ENCODE measurements at places on chromosomes 4 and X.

DNA sequence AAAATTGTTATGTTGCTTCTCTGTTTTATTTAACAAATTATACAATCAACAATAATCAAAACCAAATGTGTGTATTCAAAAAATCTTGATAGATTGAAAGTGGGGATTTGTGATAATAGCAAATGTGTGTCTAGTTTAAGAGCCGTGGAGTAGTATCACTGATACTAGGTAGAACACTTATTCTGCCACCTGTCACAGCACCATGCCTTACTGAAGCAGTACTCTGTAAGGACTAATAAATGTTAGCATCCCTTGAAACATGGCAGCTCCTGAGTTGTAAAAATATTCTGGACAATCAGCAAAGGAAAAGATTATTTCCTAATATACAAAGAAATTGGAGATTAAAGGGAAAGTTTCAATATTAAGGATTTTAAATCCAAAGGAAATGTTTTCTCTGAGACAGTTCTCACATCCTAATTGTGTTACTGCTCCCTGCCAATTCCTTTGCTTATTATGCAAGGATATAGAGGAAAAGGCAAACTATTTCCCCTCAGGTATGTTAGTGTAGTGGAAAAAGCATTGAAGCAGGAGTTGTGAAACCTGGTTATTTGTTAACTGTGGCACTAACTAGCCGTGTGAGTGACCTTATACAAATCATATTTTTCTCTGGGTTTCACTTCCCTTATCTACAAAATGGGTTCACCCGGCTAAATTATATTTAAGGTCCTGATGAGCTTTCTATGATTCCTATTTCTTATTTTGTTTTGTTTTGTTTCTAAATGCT lies 303.1 kb downstream of the ARHGAP24 start:
- DNase-seq, result peak; percentile 62

- no peak for DNase-seq
These were observed 847.8 kb downstream of the RAPGEF2 start for GRCh38 chr4:159950707-159951106.

DNA sequence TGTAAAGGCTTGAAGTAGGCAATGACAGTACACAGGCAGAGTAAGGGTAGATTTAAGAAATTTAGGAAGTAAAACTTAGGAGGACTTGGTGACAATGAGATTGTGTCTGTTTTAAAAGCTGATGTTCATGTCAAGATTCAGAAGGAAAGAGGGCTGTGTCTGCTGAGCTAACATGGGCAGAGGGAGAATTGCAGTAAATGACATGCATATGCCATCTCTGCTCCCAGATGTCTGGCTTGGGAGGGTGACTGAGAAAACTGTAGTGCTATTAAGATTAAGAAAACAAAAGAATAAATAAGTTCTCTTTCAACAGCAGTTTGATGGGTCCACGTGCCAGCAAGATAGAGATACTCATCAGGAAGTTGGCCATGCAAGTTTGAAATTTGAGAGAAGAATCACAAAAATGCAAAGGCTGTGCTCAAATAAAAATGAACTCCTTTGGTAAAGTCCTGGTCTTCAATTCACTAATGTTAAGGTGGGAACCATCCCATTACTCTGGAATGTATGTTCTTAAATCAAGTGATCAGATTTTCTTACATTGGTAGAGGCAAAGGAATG lies 7.2 kb downstream of the NFXL1 start:
- no peak for DNase-seq

DNA sequence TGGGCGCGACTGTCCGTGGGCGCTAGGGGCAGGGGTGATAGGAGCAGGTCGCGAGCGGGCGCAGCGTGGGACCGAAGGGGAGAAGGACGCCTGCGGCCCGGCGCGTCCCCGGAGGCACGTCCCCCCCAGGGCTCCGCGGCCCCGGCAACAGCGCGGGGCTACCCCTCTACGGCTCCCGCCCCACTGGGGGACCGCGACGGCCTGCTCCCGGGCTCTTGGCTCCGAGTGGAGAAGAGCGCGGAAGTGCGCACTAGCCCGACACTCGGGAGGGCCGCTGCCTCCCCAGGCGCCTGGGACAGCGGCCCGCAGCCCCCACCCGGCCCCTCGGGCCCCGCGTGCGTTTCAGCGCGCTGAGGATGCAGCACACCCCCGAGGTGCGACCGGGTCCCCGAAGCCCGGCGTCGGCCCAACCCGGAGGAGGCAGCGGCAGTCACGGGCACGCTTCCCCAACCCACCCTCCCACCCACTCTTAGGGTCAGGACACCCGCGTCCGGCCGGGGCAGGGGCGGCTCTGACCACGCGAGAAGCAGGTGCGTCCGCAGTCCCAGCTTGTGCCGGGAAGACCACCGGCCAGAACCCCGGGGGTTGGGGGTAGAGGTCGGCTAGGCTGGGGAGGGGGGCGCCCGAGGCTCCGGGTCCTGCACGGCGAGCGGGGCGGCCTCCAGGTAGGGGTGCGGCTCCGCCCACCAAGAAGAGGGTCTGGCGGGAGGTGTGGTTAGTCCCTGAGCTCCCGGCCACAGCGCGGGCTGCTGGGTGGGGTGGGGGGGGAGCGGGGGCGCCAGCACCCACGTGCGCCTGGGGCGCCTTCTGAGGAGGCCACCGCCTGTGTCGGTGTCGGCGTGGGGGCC lies 18.5 kb upstream of the NAT8L start:
- no peak for DNase-seq

- no peak for DNase-seq
These were observed 210.1 kb upstream of the CXCL13 start for GRCh38 chr4:77395481-77395880.

- peak; percentile 90 for DNase-seq
These were observed 255.4 kb downstream of the TLL1 start for GRCh38 chr4:166128403-166128802.

All from lung microvascular endothelial cell (primary cell).